ENCODE measurements at places on chromosomes 4 and X.

DNA sequence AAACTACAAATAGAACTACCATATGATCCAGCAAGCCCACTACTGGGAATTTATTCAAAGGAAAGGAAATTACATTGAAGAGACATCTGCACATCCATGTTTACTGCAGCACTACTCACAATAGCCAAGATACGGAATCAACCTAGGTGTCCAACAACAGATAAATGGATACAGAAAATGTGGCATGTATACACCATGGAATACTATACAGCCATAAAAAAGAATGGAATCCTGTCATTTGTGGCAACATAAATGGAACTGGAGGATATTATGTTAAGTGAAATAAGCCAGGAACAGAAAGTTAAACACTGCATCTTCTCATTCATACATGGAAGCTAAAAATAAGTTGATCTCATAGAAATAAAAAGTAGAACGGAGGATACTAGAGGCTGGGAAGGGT, 58.1 kb downstream of the RPS3A start:
- no peaks in the 10 kb centered on the region for H3K4me1 ChIP-seq
- H3K36me3 ChIP-seq, result peaks cover 20% of the 10 kb centered on the region
- no peak overlapping the region for H3K27ac ChIP-seq
- no peak overlapping the region for H3K4me3 ChIP-seq

- no peak for DNase-seq
- H3K36me3 ChIP-seq, result no peaks in the 10 kb centered on the region
- H3K27ac ChIP-seq, result no peak overlapping the region
- no peaks in the 10 kb centered on the region for H3K27me3 ChIP-seq
- no peak overlapping the region for H3K4me3 ChIP-seq
Measured at GRCh38 chr4:138184886-138185285, 57.3 kb downstream of the SLC7A11 start.

DNA sequence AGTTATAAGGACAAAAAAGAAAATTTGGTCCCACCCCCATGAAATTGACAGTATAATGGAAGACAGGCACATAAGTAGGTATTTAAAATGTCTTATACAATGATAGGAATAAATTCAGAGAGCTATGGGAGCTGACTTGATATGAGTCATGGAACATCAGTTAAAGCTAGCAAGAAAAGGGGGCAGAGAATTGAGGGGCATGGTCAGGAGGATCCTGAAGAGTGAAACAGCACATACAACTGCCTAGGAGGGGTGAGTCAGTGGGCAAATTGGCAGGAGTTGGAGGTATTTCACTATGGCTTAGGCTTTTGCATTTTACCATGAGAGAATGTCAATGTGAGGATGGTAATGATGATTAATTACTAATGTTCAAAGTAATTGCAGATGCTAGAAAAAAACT, 95.4 kb upstream of the BANK1 start:
- H3K36me3 ChIP-seq, result no peaks in the 10 kb centered on the region
- no peaks in the 10 kb centered on the region for H3K27me3 ChIP-seq
- no peak overlapping the region for H3K27ac ChIP-seq

- H3K4me1 ChIP-seq, result peaks cover 3% of the 10 kb centered on the region
- H3K36me3 ChIP-seq, result no peaks in the 10 kb centered on the region
- H3K27ac ChIP-seq, result no peak overlapping the region
- H3K27me3 ChIP-seq, result no peaks in the 10 kb centered on the region
Measured at GRCh38 chr4:142353149-142353738, 492.9 kb downstream of the INPP4B start.

DNA sequence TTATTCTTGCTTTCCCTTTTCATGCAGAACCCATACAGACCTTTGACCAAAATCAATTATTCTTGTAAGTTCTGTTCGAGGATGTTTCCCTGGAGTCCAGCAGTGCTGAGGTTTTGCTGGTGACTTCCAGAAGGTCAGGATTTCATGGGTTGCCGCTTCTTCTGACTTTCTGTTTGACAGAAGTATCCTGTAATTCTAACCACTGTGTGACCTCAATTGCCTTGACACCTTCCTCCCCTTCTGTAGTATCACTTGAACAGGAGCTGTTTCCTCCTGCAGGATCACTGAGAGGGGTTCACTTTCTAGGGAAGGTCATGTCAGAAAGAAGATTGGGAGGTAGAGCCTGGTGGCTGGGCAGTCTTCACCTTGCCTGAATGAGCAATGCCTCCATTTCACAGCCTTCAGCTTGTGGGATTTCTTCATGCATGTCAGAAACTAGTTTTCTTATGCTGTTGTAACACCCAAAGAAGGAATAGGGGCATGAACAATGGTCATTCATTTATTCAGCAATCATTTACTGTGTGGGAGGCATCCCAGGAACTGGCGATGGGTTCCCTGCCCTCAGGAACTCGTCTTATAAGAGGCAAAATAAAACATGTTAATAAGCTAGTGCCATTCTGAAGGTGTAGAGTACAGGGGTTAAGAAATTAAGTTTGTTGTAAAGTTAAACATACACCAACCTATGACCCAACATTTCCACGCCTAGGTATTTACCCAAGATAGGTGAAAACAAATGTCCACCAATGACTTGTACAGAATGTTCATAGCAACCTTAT, 205.9 kb downstream of the SOWAHB start:
- H3K27ac ChIP-seq, result no peak overlapping the region
- no peak for DNase-seq
- H3K27me3 ChIP-seq, result no peaks in the 10 kb centered on the region
- H3K4me3 ChIP-seq, result peak overlapping the region; percentile 96

- H3K4me1 ChIP-seq, result no peaks in the 10 kb centered on the region
- no peaks in the 10 kb centered on the region for H3K27me3 ChIP-seq
- peak within 1 kb of the TSS; percentile 12 for H3K27ac ChIP-seq
- H3K4me3 ChIP-seq, result peak within 1 kb of the TSS; percentile 93
- H3K36me3 ChIP-seq, result peaks cover 8% of the 10 kb centered on the region
- peak; percentile 100 for DNase-seq
Measured at GRCh38 chr4:55853484-55854046, at the start of gene EXOC1. Gene EXOC1 (plus strand): TSS chr4:55853648. CDS start chr4:55858324, 4,676 bp downstream.

GRCh38 chrX:31506360-31506759, 434.5 kb upstream of the FTHL17 start:
- no peak overlapping the region for H3K4me3 ChIP-seq
- H3K27me3 ChIP-seq, result no peaks in the 10 kb centered on the region
- DNase-seq, result no peak
- no peaks in the 10 kb centered on the region for H3K36me3 ChIP-seq
- H3K4me1 ChIP-seq, result no peaks in the 10 kb centered on the region

- no peak for DNase-seq
- no peak overlapping the region for H3K4me3 ChIP-seq
- no peaks in the 10 kb centered on the region for H3K36me3 ChIP-seq
- H3K4me1 ChIP-seq, result no peaks in the 10 kb centered on the region
- H3K27me3 ChIP-seq, result no peaks in the 10 kb centered on the region
Measured at GRCh38 chrX:26109142-26109541, 29.0 kb upstream of the MAGEB18 start.

DNA sequence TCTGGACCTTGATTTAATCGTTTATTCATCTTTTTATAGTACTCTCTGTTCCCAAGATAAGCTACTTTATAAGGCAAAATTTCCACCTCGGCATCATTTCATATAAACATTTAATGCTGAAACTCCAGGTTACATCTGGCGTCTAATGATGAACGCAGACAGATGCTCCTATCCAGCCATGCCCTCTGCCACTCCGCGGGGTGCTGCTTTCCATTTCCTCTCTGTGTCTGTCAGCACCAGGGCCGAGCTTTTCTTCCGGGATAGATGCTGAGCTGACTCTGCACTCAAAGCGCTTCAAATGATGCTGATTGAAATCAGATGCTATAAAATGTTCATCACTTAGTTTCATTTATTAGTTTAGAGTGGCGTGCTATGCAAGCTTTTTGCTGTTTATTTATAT, 80.5 kb upstream of the HELT start:
- no peaks in the 10 kb centered on the region for H3K27me3 ChIP-seq
- no peaks in the 10 kb centered on the region for H3K36me3 ChIP-seq
- H3K4me3 ChIP-seq, result no peak overlapping the region
- DNase-seq, result no peak

DNA sequence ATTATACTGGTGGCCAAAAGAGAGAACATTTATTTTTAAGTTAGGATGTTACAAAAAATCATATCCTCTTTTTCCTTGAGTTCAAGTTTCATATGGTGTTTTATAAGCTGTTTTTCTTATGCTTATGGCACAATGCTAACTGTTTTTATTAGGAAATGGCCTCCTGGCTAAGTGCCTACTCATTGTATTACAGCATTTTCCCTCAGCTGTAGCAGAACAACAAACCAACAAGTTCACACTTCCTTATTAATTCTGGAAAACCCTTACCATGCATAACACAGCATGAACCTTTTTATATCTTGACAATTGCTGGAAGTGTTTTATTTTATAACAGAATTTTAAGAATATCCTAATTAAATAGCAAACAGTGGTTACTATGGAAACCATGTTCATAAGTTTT, 165.8 kb downstream of the GASK1B start:
- H3K27ac ChIP-seq, result no peak overlapping the region
- H3K27me3 ChIP-seq, result no peaks in the 10 kb centered on the region

DNA sequence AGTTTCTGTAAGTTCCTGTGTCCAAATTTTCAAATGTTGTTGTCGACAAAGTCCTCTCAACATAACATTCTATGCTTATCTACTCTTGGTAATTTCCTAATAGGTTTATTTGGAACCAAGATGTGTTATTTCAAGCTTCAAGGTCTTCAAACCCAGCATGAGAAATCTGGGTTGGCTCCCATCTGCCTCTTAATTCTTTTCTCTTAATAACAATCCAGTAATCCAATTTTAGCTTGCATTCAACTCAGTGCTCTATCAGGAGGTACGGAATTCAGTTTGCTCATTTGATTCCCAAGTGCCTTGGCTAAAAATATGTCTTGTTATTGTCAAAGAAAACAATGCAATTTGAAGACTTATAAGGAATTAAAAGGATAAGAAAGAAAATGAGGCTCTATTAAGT, 235.5 kb upstream of the MID1 start:
- no peak overlapping the region for H3K27ac ChIP-seq
- no peak overlapping the region for H3K4me3 ChIP-seq
- H3K36me3 ChIP-seq, result no peaks in the 10 kb centered on the region
- no peaks in the 10 kb centered on the region for H3K4me1 ChIP-seq
- no peaks in the 10 kb centered on the region for H3K27me3 ChIP-seq

GRCh38 chr4:37503261-37503660, 182.9 kb downstream of the RELL1 start:
- H3K4me3 ChIP-seq, result no peak overlapping the region
- no peaks in the 10 kb centered on the region for H3K4me1 ChIP-seq
- H3K27me3 ChIP-seq, result no peaks in the 10 kb centered on the region
- H3K36me3 ChIP-seq, result no peaks in the 10 kb centered on the region
- H3K27ac ChIP-seq, result no peak overlapping the region

- no peaks in the 10 kb centered on the region for H3K36me3 ChIP-seq
- H3K4me3 ChIP-seq, result no peak overlapping the region
- peak; percentile 55 for DNase-seq
- H3K27me3 ChIP-seq, result no peaks in the 10 kb centered on the region
- no peaks in the 10 kb centered on the region for H3K4me1 ChIP-seq
Measured at GRCh38 chrX:93319609-93320008, 353.8 kb downstream of the NAP1L3 start.

- no peak for DNase-seq
- H3K4me1 ChIP-seq, result peaks cover 7% of the 10 kb centered on the region
- H3K27ac ChIP-seq, result no peak overlapping the region
- no peaks in the 10 kb centered on the region for H3K36me3 ChIP-seq
- H3K4me3 ChIP-seq, result peak overlapping the region; percentile 47
Measured at GRCh38 chr4:108709234-108709633, 53.6 kb downstream of the ETNPPL start.

DNA sequence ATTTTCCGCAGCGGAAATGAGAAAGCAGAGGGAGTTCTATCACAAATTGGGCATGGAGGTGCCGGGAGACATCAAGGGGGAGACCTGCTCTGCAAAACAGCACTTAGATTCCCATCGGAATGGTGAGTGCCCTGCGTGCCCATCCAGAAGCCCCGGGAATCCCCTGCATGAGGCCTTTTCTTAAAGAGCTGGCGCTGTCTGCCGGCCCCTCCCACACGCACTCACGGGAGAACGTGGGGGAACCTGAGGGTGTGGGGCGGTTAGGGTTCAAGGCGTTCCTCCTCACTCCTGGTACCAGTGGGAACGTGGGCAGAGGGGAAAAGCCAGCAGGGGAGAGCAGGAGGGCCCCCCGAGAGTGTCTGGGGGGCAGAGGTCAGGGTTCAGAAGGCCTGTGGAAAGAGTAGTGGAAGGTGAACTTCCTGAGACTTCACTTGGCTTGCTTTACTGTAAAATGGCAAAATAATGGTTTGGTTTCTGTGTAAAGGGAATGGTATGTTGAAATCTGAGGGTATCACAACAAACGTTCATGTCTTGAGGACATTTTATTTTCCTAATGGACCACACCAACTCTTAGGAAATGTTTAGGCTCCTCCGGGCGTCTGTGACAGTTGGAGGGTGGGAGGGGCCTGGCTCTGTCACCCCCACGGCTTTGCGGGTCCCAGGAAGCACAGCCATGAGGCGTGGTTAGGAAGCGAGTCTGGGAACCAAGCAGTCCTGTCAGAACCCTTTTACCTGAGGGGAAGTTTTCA, 38.0 kb downstream of the PCGF3 start:
- H3K36me3 ChIP-seq, result peaks cover 51% of the 10 kb centered on the region
- no peaks in the 10 kb centered on the region for H3K4me1 ChIP-seq
- H3K27ac ChIP-seq, result no peak overlapping the region
- no peaks in the 10 kb centered on the region for H3K27me3 ChIP-seq
- no peak overlapping the region for H3K4me3 ChIP-seq

DNA sequence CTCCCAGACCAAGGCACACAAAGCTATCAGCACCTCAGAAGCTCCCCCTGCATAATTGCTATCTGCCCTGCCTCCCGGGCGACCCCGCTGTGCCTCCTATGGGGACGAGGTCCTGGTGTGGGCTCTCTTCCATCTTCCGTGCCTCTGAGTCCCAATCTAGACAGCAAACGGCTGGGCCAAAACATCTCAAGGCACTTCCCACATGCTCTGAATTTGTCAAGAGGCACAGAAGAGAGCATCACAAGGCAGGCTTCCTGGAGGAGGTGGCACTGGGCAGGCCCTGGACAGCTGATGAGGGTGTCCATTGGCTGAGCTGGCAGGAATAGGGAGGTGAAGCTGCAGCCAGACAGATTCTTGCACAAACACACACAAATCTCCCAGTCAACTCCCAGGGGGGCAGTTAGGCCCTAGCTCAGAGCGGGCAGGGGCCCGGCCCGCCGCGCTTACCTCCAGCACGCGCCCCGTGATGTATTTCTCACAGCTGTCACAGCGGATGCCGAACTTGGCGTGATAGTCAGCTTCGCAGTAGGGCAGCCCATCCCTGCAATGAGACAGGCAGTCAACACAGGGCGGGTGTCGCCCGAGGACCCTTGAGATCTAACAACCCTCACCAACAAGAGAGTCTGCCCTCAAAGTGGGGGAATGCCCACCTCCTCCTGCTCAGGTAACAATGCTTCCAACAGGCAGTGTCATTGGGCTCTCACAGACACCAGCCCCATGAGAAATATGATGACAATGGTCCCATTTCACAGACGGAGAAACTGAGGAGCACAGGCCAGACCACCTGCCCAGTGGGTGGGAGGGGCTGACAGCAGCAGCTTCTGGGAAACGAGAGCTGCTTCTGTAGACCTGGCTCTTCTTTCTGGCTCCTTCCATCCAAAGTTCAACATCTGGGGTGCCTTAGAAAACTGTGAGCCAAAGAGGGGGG, 81.2 kb downstream of the ABLIM2 start:
- no peaks in the 10 kb centered on the region for H3K36me3 ChIP-seq
- H3K4me1 ChIP-seq, result no peaks in the 10 kb centered on the region
- DNase-seq, result peak; percentile 45
- H3K27me3 ChIP-seq, result no peaks in the 10 kb centered on the region
- no peak overlapping the region for H3K4me3 ChIP-seq
